ENCODE measurements at places on chromosomes 4 and X. TPM values are rescaled to one million over a fixed set of nuclear protein-coding genes. Genes with fewer than 3 reads are reported as not detected.

The IGFBP7 gene
- total RNA-seq: 307 TPM

The ALB gene
- total RNA-seq: not detected

The SHOX gene
- not detected for total RNA-seq

The MGAT4D gene
- not detected for total RNA-seq

The CT45A6 gene
- total RNA-seq: not detected

The CENPVL3 gene
- total RNA-seq: not detected

The ZNF732 gene
- 1.7 TPM for total RNA-seq

The EGF gene
- total RNA-seq: under 0.01 TPM

The ART3 gene
- 0.33 TPM for total RNA-seq

The PALLD gene
- total RNA-seq: 31.0 TPM

The BBS7 gene
- 20.6 TPM for total RNA-seq

The HERC5 gene
- total RNA-seq: 2.0 TPM

The SCML2 gene
- 1.4 TPM for total RNA-seq

The SLC2A9 gene
- total RNA-seq: 0.38 TPM

The TEX13A gene
- total RNA-seq: not detected

The MRFAP1 gene
- total RNA-seq: 113 TPM

The NDUFC1 gene
- 40.5 TPM for total RNA-seq

The TEX13D gene
- not detected for total RNA-seq

All from vein endothelial cell (primary cell).